Trophoblast cell (in vitro differentiated cells and primary cell): ENCODE measurements at places on chromosomes 5 and 9.

GRCh38 chr5:132849347-132849746, 16.9 kb downstream of the GDF9 start:
- no peak overlapping the region for H3K4me3 ChIP-seq
- H3K27ac ChIP-seq: no peak overlapping the region
- DNase-seq: no peak
- no peaks in the 10 kb centered on the region for H3K27me3 ChIP-seq
- no peaks in the 10 kb centered on the region for H3K4me1 ChIP-seq
- H3K36me3 ChIP-seq: no peaks in the 10 kb centered on the region

DNA sequence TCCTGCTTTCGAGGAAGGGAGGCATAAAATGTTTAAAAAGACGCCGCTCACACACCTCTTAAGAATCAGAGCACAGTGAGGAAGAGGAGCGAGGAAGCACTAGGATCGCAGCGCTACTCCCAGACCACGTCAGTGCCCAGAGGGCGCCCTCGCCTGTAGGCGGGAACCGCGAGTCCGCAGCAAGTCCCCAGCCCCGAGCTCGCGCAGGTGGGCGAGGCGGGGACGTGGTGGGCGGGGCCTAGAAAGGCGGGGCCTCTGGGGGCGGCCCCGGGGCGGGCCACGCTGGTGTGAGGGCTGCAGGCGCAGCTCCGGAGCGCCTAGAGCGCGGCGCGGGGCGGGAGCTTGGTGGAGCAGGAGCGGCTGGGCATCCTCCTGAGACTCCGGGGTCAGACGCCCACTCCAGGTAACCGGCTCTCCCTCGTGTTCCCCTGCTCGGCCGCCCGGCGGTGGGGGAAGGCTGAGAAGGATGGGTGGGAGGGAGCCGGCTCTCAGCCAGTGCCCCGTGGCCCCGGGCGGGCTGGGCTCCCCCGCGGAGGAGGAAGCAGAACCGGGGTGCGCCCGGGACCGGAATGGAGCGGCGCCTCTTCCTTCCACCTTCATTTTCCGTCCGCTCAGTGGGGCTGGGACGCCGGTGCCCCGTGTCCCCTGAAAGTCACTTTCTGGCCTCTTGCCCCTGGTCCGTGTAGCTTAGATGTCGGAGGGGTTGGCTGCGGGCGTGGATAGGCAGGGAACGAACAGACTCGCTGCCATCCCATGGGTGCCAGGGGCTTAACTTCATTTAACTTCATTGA, at the start of gene GCNT1:
TSS of gene GCNT1 (plus strand) at position 280 of the 791 bp plus-strand sequence. CDS start 43,200 bp downstream, outside the sequence.
- no peak within 1 kb of the TSS for H3K27ac ChIP-seq
- no peaks in the 10 kb centered on the region for H3K36me3 ChIP-seq
- H3K27me3 ChIP-seq: no peaks in the 10 kb centered on the region
- no peaks in the 10 kb centered on the region for H3K4me1 ChIP-seq

- peak; percentile 76 for DNase-seq
- H3K4me3 ChIP-seq: peak within 1 kb of the TSS; percentile 74
- H3K27me3 ChIP-seq: no peaks in the 10 kb centered on the region
- peak within 1 kb of the TSS; percentile 93 for H3K27ac ChIP-seq
- peaks cover 3% of the 10 kb centered on the region for H3K4me1 ChIP-seq
Observed at GRCh38 chr9:25678147-25678666, at the start of gene TUSC1. Gene TUSC1, minus strand, starts transcription at chr9:25678444. Its CDS starts 132 bp downstream, at chr9:25678312.

DNA sequence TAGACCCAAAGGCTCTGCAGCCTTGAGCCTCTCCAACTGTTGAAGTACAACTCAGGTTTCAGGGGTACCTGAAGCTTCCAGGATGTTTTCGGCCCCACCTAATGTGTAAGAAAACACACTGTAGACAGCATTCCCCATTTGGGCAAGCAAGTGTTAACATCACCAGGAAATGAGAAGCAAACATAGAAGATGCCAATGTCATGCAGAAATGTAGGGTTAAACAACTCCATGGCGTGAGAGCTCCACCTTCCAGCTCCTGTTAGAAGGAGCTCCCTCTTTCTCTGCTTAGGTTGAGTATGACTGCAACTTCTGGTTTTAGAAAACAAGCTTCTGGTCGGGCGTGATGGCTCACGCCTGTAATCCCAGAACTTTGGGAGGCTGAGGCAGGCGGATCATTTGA, 31.0 kb upstream of the DENND1A start:
- H3K4me3 ChIP-seq: no peak overlapping the region
- no peaks in the 10 kb centered on the region for H3K4me1 ChIP-seq
- DNase-seq: no peak
- H3K36me3 ChIP-seq: no peaks in the 10 kb centered on the region
- H3K27ac ChIP-seq: no peak overlapping the region
- no peaks in the 10 kb centered on the region for H3K27me3 ChIP-seq

- H3K36me3 ChIP-seq: no peaks in the 10 kb centered on the region
- H3K4me3 ChIP-seq: no peak overlapping the region
- H3K27me3 ChIP-seq: no peaks in the 10 kb centered on the region
- peak; percentile 91 for DNase-seq
- peaks cover 35% of the 10 kb centered on the region for H3K4me1 ChIP-seq
- peak overlapping the region; percentile 79 for H3K27ac ChIP-seq
Observed at GRCh38 chr5:167945542-167946384, 345.7 kb upstream of the WWC1 start.

DNA sequence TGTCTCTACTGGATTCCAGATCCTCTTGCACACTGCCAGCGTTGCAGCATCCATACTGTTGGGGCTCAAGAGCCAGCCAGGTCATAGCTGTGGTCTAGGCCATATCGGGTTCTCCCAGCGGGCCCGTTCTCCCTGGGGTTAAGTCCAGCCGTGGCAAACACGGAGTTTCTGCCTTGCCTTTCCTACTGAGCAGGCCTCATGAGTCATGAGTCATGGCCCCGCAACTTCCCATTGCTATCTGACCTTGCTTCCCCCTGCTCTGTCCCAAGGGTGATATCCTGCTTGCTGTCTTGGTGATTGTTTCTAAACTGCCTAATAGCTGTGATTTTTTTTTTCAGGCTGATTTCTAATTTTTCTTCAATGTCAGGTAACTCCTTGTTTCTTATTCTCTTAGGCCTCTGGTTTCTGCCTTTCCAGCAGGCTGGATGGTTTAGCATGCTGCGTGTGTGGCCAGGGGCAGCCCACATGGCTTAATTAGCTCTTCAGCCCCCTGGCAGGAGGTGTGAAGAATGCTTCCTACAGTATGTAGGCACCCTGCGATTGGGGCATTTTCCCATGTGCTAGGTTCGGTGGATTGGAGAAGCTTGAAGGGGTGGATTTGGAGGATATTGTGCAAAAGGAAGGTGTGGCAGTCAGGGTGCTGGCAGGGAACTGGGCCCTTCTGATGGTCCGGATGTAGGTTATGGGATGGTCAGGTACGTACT, 18.7 kb downstream of the DAPK1 start:
- no peak overlapping the region for H3K4me3 ChIP-seq
- DNase-seq: peak; percentile 62
- H3K27ac ChIP-seq: no peak overlapping the region
- peaks cover 15% of the 10 kb centered on the region for H3K4me1 ChIP-seq
- peaks cover 5% of the 10 kb centered on the region for H3K36me3 ChIP-seq

- peaks cover 2% of the 10 kb centered on the region for H3K4me1 ChIP-seq
- no peak for DNase-seq
- H3K27me3 ChIP-seq: no peaks in the 10 kb centered on the region
- H3K36me3 ChIP-seq: no peaks in the 10 kb centered on the region
- H3K27ac ChIP-seq: no peak overlapping the region
Observed at GRCh38 chr5:98510143-98510985, 263.1 kb upstream of the RGMB start.

GRCh38 chr5:172730981-172731679, 39.9 kb downstream of the DUSP1 start:
- peak; percentile 93 for DNase-seq
- H3K36me3 ChIP-seq: no peaks in the 10 kb centered on the region
- H3K27ac ChIP-seq: no peak overlapping the region
- no peak overlapping the region for H3K4me3 ChIP-seq
- no peaks in the 10 kb centered on the region for H3K27me3 ChIP-seq

- DNase-seq: no peak
- no peaks in the 10 kb centered on the region for H3K4me1 ChIP-seq
- H3K27ac ChIP-seq: no peak overlapping the region
- no peaks in the 10 kb centered on the region for H3K36me3 ChIP-seq
- H3K27me3 ChIP-seq: no peaks in the 10 kb centered on the region
- no peak overlapping the region for H3K4me3 ChIP-seq
Observed at GRCh38 chr5:117590944-117591343, 1016.3 kb upstream of the SEMA6A start.
